Non-pigmented ciliary epithelial cell (primary cell): ENCODE measurements at places on chromosomes 13 and 19.
A peak's percentile ranks its signal among the peaks of the same experiment; 100 is the strongest.

DNA sequence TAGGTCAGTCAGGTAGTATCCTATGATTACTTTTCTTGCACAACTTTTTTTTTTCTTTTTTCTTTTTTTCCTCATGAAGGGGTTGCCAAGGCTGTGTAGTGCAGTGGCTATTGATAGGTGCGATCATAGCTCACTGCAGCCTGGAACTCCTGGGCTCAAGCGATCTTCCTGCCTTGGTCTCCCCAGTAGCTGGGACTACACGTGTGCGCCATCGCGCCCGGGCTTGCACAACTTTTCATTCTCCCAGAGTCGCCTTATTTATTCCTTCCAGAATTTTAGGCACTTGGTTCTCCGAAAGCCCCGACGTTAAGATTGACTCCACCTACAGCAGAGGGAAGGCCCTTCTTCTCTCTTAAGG lies 867 bp upstream of the ZNF613 start:
- DNase-seq: no peak

DNA sequence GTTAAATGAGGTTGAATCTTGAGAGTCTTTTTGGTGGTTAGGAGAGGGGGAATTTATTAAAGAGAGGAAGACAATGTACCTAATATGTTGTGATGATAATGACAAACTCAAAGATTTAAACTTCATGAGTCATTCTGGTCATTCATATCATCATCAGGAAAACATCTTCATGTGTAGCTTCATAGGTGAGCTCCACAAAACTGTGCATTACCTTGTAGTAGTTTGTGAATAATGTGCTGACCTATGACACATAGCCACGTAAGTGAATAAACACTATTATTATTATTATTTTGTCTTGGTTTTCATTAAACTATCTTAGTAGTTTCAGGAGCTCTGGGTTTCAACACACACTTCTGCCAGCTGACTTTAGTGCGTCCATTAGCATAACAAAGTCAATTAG lies 997 bp upstream of the GPC6 start:
- DNase-seq: no peak

- no peak for DNase-seq
Measured at GRCh38 chr13:66348745-66349690, 881.1 kb downstream of the PCDH9 start.

DNA sequence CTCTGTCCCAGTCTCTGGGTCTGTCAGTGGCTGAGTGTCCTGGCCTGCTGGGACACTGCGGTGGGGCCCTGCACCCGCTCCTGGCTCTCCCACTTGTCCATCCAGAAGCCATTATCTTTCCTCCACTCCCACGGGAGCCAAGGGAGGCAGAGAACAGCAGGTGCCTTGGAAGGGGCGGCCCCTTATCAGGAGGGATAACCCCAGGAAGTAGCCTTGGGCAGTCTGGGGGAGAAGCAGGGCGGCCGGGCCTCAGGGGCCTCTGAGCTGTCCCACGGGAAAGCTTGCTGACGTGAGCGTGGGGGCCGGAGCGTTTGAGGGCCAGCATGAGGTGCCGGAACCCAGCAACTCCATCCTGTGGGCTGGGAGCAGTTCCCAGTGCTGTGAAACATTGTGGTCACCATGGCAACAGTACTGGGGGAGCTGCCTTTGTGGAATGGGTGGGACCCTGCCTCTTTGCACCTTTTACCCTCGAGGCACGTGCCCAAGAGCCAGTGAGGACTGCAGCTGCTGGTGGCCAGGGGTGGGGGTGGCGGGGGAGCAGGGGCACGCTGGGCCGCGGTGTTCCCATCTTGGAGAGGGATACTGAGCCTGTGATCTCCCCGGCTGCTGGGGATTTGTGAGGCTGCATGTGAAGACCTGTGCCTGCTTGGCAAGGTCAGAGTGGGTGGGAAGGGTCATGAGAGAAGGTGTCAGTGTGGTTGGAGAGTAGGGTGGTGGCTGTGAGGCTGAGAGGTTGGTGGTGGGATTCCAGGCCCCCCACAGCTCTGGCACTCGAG lies 20.9 kb downstream of the KLHL26 start:
- DNase-seq: no peak

- DNase-seq: no peak
Measured at GRCh38 chr13:78909276-78909675, 250.3 kb upstream of the OBI1 start.

DNA sequence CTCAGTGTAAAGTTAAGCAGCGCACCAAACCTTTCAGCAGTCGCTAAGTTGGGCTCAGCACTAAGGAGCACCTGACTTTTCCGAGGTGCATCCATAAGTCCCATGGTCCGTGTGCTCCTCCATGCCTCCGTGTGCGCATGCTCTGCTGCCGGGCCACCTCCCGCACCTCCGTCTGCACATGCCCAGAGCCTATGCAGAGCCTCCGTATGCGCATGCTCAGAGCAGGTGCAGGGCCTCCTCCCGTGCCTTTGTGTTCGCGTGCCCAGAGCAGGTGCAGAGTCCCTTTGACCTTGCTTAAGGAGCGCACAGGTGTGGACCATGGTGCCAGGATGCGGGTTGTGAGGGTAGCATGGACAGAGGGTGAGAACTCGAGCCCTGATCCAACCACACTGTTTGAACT lies 46.0 kb downstream of the ATP11A start:
- no peak for DNase-seq

GRCh38 chr13:46165485-46166223 lies 16.3 kb downstream of the LCP1 start:
- peak; percentile 43 for DNase-seq

- DNase-seq: no peak
Measured at GRCh38 chr13:21917086-21918015, 246.5 kb downstream of the FGF9 start.

- DNase-seq: no peak
Measured at GRCh38 chr13:56975647-56976046, 165.1 kb upstream of the PRR20A start.

DNA sequence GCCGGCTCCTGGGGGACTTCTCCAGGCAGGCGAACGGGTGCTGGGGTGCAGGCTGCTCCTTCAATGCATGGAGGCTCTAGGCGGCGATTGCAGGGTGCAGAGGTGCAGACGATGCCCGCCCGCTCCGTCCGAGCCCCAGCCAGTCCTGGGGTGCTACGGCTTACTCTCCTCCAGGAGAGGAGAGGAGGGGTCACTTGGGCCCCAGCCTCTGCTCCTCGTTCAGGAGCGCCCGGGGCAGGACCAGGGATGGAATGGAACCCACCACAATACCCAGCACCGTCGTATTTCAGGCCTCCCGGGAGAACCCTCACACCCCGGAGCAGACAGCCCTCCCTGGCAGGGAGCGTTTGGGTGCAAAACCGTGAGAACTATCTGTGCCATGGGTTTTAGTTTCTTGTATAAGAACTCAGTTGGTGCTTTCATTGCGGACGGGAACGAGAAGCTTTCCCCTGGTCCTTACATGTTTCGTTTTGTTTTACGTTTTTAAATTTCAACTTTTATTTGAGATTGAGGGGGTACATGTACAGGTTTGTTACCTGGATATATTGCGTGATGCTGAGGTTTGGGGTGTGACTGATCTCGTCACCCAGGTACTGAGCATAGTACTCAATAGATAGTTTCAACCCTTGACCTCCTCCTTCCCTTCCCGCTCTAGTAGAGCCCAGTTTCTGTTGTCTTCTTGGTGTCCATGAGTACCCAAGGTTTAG lies 46.8 kb downstream of the ARHGEF18 start:
- no peak for DNase-seq

DNA sequence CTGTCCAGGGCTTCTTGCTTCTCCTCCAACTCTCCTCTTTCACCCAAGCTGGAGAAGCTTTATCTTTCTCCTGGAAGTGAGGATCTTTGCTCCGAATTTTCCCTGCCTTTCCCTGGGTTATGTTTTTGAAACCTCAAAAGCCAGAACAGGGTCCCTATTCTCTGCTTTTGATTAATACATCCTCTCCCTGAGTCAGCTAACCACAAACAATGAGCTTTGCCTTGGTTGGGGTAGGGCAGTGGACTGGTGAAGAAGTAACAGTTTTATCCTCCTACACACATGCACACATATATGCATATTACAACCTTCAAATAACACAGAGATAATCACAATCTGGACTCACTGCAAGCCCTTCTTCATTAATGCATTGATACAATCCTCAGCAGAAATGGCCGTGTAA lies 44.6 kb downstream of the DLEU7 start:
- no peak for DNase-seq

- DNase-seq: no peak
Measured at GRCh38 chr19:40800339-40800996, 1.5 kb downstream of the EGLN2 start.

- no peak for DNase-seq
Measured at GRCh38 chr13:45137526-45137925, 17.2 kb downstream of the GTF2F2 start.

DNA sequence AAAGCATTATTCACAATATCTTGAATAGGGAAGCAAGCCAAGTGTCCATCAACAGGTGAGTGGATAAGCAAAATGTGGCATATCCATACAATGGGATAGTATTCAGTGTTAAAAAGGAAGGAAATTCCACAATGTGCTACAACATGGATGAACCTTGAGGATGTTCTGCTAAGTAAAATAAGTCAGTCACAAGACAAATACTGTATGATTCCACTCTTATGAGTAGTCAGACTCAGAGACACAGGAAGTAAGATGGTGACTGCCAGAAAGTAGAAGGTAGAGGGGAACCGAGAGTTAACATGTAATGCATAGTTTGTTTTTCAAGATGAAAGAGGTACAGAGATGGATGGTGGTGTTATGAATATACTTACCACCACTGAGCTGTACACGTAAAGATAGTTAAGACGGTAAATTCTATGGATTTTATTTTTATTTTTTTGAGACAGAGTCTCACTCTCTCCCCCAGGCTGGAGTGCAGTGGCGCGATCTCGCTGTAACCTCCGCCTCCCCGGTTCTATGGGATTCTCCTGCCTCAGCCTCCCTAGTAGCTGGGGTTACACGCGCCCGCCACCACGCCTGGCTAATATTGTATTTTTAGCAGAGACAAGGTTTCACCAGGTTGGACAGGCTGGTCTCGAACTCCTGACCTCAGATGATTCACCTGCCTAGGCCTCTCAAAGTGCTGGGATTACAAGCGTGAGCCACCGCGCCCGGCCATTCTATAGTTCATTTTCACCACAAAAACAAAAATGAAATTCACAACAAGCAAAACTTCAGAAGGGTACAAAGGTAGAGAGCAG lies 1.0 kb upstream of the CHAMP1 start:
- DNase-seq: no peak

DNA sequence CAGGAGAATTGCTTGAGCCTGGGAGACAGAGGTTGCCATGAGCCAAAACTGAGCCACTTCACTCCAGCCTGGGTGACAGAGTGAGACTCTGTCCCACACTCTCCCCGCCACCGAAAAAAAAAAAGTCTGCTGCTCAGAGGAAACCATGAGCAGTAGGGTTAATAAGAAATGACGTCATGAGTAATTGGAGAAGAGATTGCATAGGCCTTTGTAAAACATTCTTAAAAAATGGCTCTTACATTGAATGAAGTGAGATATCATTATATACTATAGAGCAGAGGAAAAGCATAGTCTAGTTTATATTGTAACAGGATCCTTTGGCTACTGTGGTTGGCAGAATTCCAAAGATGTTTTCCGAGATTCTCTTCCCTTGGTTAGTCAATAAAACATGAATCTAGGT lies 228.2 kb downstream of the PCDH20 start:
- no peak for DNase-seq

GRCh38 chr13:109351236-109351635 lies 435.1 kb downstream of the IRS2 start:
- no peak for DNase-seq

- DNase-seq: peak; percentile 96
Measured at GRCh38 chr19:48283908-48284307, 14.0 kb downstream of the ZNF114 start.

DNA sequence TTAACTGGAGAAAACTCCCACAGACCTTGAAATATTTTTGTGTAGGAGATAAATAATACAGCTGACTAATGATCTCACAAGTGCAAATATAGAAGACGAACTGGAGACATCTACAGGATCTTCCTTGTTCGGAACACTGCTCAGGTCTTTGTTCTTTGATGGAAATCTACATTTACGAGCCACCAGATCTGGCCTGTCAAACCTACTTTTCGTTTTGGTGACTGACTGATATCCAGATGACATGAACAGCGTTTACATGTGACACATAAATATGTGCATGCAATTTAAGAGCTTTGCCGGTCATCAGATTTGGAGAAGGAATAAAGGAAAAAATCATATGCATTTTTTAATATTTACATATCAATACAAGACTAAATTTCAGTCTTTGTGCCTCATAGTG lies 24.5 kb upstream of the TPP2 start:
- no peak for DNase-seq

- DNase-seq: no peak
Measured at GRCh38 chr19:51440846-51441409, 17.3 kb downstream of the SIGLEC8 start.

DNA sequence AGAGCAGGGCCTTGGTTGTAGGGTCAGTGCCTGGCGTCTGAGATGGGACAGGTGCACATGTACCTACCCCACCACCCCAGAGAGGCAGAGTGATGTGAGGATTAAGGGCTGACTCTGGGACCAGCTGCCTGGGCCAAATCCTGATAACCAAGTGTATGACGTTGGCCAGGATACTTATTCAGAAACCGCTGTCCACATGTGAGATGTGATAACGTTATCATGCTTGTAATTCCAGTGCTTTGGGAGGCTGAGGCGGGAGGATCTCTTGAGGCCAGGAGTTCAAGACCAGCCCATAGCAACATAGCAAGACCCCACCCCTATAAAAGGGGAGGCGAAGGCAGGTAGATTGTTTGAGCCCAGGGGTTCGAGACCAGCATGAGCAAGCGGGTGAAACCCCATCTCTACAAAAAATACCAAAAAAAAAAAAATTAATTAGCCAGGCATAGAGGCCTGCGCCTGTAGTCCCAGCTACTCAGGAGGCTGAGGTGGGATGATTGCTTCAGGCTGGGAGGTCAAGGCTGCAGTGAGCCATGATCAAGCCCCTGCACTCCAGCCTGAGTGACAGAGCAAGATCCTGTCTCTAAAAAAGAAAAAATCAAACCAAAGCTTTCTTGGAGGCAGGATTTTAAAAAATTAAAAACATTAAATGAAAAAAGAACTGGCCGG lies 10.0 kb downstream of the ADGRE5 start:
- DNase-seq: no peak

DNA sequence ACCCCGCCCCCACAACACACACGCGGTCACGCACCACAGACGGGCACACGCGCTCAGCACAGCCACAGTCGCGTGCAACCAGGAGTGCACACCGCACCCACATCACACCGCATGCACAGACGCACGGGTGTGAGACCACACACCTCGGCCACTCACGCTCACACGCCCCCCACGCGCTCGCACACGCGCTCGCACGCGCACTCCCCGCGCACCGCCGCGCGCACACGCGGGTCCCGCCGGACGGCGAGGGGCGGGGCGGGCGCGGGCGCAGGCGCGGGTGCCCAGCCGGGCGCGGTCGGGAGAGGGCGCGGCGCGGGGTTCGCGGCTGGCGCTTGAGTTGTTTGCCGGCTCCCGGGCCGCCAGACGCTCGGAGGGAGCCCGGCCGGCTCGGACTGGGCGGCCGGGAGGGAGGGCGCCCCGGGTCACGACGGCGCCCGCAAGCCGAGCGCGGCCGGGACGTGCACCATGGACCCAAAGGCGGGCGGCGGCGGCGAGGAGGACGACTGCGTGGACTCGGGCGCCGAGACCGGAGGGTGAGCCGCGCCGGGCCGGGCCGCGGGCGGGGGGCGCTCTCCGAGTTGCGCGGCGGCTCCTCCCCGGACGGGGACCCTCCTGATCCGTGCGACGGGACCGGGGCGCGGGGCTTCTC lies at the start of gene FAM124A:
FAM124A (plus strand) TSS at position 362 of the 649 bp plus-strand sequence; CDS start at position 466, 104 bp downstream.
- DNase-seq: no peak
